ENCODE measurements at places on chromosomes 6 and 20. TPM values are rescaled to one million over a fixed set of nuclear protein-coding genes. Genes with fewer than 3 reads are reported as not detected.

The BANF2 gene
- not detected for total RNA-seq

The CCDC170 gene
- not detected for total RNA-seq

The ESF1 gene
- 32.8 TPM for total RNA-seq

The CCN6 gene
- total RNA-seq, result 0.26 TPM

The ADGRF5 gene
- not detected for total RNA-seq

The EFCAB8 gene
- 0.54 TPM for total RNA-seq

Measured in activated CD4-positive, alpha-beta T cell treated with anti-CD3 and anti-CD28 coated beads, Interleukin-2, amount 10 ng/mL, durations not matched to agents 24 days and 14 days (primary cell).